Stimulated activated CD4-positive, alpha-beta T cell treated with anti-CD3 and anti-CD28 coated beads, Interleukin-2, amount 100 ng/mL, for 4 hours (primary cell): ENCODE measurements at places on chromosomes 2 and 18.

DNA sequence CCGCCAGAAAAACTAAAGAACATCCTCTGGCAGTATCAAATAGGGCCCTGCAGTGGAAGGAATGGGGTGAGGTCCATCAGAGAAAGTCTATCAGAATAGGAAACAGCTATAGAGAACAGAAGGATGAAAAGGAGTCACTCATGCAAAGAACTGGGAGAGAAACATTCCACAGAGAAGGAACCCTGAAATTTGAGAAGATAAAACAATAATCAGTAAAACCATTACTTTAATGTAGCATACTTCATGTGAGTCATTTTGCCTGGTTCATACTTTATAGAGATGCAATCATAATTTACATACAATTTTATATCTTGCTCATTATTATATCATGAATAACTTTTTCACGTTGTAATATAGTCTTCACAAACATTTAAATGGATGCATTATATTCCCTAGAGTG is 402.2 kb downstream of the NCKAP5 start:
- no peak for DNase-seq

GRCh38 chr2:221853297-221853696 is 281.2 kb upstream of the EPHA4 start:
- no peak for DNase-seq

- no peak for DNase-seq
Measured at GRCh38 chr2:151575338-151575737, 158.9 kb downstream of the NEB start.

DNA sequence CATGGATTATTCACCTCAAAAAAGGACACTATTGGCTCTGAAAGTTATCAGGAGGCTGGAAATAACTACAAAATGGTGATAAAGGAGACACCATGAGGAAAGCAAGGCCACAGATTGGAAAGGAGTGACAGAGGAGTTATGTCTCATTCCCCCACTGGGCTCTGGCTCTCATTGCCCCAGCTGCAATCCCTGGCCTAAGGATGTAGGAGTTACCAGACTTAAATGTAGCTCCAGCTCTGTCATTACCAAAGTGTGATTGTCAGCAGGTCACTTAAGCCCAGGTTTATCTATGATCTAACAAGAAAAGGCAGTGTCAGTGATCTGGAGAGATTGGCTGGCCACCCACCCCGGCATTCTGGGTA is 1228.2 kb upstream of the DDX18 start:
- DNase-seq = no peak

DNA sequence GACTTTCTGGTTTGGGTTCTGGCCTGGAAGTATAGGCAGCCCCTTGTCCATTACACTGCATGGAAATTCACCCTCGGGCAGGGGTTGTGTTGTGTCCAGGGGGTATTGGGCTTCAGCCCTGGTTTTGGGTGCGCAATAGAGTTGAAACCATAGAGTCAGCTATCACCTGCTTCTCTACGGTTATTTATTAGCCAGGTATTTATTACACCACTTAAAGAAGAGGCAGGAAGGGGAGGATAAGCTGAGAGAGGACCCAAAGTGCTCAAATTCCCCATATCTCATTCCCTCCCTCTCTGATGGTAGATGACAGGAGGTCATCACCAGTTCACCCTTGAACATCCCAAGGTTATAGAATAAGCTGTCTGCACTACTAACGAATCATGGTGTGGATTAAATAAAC is 133.4 kb downstream of the HRH4 start:
- DNase-seq = no peak

DNA sequence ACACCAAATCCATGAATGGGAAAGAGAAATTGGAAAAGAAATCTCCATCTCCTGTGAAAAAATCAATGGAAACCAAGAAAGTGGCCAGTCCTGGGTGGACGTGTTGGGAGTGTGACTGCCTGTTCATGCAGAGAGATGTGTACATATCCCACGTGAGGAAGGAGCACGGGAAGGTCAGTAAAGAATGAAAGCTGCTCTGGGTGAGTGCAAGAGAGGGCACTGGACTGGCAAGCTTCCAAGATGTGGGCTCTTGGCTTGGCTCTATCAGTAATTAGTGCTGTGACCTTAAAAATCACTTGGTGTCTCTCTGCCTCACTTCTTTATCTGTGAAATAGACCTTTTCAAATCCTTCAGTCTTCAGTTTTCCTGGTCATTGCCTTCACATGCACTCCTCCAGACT is 89.0 kb downstream of the ZNF532 start:
- DNase-seq = no peak

- no peak for DNase-seq
Measured at GRCh38 chr2:96930351-96931010, 55.9 kb downstream of the FAM178B start.

DNA sequence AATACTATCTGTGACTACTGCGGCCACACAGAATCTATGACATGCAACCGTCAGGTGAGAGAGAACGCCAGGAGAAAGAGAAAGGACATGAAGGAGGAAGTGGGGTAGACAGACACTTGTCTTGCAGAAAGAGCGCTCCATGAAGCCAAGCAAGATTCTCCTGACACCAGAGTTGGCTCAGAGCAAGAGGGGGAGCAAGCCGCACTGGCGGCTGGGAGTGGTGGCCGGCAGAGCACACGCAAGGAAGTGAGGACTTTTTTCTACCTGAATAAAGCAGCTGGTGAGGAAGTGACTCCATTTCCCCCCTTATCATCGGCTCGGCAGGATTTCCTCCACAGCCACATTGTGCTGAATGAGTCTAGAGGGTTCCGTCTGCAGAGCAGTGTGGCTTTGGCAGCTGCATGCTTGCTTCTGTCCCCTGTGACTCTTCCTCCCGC is 181.6 kb downstream of the BCL2 start:
- DNase-seq = no peak

DNA sequence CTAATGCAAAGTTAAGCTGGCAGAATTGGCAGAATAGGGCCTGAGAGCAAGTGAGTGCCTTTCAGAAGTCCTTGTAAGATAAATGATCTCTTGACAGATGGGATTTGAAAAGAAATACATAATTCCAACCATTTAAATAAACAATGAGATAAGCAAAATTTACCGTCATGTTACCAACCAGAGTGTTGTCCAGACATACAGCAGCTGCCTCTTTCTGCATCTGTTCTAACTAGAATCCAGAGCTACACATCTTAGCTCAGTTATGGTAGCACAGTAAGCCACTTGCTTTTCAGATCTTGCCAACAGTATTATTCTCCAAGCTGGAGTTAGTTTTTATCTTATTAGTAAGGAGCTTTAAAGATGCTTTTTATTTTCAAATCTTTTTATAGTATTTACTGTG is 179.6 kb downstream of the BARD1 start:
- DNase-seq = no peak

DNA sequence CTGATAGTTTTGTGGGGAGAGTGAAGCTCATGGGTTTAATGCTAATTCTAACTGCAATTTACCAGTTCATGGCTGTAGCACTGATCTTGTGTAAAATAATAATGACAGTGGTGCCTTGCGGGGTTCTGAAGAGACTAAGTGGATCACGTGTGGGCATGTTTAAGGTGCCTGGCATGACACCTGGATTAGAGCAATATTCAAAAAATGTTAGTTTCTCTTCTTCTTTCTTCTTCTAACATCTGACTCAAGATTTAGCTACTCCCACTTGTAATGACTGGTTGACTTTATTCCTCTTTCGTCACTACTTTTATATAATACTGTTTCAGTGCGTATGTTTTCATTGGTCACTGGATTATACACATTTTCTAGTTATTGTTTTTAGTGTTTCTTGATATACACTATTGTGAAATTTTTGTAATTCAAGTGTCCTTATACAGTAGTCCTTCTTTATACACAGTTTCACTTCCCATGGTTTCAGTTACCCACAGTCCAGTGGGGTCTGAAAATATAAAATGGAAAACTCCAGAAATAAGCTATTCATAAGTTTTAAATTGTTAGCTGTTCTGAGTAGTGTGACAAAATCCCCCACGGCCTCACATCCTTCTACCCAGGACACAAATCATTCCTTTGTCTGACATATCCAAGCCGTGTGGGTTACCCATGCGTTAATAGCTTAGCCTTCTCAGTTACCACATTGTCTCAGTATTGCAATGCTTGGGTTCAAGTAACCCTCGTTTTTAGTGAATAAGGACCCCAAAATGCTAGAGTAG is 662.2 kb upstream of the CNTNAP5 start:
- DNase-seq = no peak

DNA sequence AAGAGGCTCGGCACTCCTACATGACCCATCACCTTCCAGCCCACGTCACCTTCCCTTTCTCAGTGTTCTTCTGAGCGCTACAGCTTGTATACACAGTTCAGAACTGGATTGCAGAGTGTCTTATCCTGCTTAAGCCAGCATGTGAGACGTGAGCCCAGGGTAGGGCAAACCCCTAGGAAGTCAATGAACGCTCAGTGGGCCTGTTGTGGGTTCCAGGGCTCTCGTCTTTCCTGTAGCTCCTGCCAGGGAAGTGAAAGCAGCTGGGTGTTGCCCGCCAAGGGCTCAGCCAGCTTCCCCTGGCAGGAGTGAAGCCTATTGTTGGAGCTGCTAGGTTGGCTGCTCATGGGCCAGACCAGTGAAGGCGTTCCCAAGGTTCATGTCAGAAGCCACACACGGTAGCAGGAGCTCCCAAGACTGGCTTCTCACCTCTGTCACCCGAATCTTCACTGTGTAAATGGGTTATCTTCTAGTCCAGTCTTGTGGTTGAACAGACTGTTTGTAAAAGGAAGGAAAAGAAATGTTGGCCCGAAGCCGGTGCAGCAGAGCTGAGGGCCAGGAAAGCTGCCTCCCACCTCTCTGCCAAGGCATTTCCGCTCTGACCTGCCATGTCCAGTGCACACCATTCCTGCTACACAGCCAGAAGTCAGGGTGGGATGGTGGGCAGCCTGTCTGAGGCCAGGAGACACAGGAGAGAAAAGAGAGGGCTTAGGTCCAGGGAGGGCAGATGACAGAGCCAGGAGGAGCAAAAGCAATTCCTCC is 69.6 kb upstream of the RMDN2 start:
- no peak for DNase-seq

DNA sequence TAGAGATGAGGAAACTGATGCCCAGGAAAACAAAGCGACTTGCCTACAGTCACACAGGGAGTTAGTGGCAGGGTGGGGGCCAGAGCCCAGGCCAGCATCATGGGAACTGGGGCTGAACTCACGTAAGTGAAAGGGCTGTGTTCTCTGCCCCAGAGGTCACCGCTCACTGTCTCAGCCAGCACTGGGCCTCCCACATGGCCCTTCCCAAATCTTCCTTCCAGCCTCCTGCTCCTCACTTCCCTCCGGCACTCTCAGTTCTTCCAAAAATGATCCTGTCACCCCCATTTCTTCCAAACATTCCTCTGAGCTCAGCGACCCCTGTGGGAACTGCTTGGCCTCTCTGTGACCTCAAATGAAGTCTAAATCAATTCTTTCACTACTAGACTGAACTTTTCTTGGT is 90.5 kb upstream of the TMEM247 start:
- DNase-seq = no peak

DNA sequence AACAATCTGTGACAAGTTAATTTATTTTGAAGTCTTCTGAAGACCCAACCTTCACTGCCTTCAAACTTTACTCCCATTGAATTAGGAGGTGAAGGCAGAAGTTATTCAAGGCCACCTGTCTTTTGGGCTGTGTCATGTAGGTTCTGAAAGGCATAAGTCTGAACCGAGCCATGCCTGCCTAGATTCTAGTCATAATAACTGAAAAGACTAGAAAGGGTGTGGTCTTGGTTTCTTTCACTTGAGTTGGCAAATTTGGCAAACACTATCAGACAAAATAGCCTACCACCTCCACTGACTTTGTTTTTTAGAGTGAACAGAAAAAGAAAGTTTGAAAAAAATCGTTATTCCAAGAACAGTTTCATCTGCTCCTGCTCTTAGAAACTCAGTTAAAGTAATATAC is 38.4 kb downstream of the PPM1B start:
- no peak for DNase-seq

DNA sequence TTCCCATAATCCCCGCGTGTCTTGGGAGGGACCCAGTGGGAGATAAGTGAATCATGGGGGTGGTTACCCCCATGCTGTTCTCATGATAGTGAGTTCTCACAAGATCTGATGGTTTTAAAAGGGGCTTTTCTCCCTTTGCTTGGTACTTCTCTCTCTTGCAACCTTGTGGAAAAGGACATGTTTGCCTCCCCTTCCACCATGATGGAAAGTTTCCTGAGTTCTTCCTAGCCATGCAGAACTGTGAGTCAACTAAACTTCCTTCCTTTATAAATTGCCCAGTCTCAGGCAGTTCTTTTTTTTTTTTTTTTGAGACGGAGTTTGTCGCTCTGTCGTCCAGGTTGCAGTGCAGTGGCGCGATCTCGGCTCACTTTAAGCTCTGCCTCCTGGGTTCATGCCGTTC is 26.5 kb upstream of the RTN4 start:
- no peak for DNase-seq

DNA sequence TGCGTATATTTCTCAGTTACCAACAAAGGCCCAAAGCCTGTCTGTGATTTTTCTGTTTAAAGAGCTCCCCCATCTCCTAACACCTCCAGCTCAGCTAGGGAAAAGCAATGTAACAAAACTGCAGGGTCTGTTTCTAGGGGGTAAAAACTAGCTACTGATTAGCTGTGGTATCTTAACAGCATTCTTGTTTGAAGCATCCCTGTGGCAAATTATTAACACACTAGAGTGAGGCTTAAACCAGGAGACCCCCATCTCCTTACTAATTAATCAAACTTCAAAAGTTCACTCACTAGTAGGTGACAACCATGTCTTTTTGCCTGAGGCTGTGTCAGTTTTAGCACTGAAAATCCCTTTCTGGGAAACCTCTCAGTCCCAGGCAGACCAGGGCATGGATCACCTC is 186.2 kb upstream of the PARD3B start:
- no peak for DNase-seq

- no peak for DNase-seq
Measured at GRCh38 chr2:211709389-211709788, 829.2 kb downstream of the ERBB4 start.

- no peak for DNase-seq
Measured at GRCh38 chr2:238846628-238847418, 1.1 kb upstream of the TWIST2 start.

DNA sequence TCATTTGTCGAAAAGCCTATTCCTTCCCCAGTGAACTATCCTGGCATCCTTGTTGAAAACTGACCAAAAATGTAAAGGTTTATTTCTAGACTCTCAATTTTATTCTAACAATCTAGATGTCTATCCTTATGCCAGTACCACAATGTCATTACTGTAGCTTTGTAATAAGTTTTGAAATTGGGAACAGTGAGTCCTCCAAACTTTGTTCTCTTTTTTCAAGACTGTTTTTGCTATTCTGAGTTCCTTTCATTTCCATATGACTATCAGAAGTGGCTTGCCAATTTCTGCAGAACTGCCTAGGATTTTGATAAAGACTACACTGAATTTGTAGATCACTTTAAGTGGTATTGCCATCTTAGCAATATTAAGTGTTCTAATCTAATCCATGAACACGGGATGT is 9.7 kb downstream of the STARD7 start:
- no peak for DNase-seq
